Stimulated activated CD8-positive, alpha-beta memory T cell treated with anti-CD3 and anti-CD28 coated beads, Interleukin-15, amount 100 ng/mL, for 24 hours (primary cell): ENCODE measurements at places on chromosomes 1 and 21.
A peak's percentile ranks its signal among the peaks of the same experiment; 100 is the strongest.

- peak; percentile 23 for DNase-seq
Measured at GRCh38 chr1:112501810-112502641, 6.7 kb upstream of the WNT2B start.

DNA sequence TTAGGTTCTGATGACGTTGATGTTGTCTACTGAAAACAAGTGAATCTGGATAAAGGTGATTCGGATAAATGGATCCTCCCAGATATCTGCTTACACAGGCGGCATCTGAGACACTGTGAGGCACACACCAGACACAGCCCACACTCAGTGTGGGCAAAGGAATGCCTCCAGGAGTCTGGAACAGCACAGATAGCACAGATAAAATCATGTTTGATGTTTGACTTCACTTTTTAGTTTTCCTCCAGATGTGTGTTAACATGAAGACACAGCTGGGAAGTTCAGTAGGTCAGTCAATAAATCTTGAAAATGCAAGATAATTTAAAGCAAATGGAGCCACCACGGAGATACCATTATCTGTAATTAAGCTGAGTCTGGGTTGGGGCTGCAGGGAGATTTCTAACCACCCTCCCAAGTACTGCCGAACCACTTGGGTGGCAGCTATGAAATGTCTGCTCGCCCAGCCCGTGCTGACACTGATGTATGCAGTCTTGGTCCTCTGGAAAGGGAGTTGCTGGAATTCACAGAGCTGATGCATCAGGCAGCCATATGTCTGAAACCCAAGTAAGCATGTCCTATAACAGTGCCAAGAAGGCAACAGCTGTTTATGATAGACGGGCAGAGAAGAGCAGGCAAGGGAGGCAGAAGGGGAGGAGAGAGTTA is 11.7 kb downstream of the CAPN9 start:
- DNase-seq, result no peak

- DNase-seq, result no peak
Measured at GRCh38 chr1:237042892-237043576, 1.1 kb downstream of the RYR2 start.

GRCh38 chr1:209650454-209650853 is 1.8 kb downstream of the LAMB3 start:
- DNase-seq, result no peak

DNA sequence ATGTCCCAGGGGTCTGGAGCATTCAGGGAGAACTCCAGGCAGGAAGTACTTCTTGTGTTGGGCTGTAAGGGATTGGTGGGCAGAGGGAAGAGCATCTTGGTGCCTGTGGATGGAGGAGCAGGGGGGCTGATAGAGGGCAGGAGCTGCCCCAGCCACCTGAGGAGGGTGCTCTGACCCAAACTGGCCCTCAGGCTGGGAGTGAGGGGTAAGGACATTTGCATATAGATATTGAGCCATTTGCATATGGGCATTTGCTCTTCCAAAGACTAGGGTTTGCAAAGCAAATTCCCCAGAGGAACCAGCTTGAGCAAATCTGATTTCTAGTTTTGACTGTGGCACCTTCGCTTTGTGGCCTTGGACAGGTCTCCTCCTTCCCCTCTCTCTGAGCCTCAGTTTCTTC is 18.2 kb downstream of the ZNF362 start:
- DNase-seq, result no peak

DNA sequence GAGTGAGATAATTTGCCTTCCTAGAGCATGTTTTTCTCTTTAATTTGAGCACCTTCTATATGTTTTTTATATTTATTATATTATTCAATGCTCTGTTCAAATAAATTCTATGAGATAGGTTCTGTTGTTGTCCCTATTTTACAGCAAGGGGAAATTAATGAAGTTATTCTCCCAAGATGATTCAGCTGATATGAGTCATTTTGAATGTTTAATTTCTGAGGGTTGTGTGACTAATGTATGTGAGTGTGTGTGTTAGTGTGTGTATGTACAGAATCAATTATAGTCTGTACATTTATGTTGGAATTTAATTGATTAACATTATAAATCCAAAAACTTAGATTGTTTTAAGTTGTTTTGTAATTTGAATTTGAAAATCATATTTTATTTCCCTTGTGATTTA is 1536.7 kb upstream of the B3GALT2 start:
- DNase-seq, result no peak

DNA sequence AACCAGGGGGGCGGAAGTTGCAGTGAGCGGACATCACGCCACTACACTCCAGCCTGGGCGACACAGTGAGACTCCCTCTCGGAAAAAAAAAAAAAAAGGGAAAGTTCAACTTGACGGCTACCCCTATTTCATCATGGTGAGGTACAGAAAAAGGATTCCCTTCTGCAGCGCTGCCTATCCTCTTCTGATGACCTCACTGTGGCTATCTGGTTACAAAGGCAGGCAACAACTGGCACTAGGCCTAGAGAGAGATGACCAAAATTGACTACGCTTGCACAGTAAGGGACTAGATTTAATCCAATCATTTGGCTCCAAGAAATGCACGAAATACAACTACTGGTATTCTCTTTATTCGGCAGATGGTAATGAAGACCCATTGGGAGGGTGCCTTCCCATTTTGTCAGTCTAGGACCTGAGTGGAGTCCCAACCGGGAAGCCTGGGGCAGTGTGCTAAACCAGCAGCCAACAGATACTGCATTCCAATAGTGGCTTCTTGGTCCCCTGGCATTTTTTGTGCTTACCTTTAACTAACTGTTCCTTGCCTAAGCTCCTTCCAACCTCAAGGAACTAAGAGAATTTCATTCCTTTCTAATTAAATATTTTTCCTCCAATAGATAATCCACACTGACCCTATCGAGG is 36.6 kb downstream of the ITPKB start:
- DNase-seq, result no peak

- DNase-seq, result no peak
Measured at GRCh38 chr1:175842550-175842949, 99.2 kb upstream of the TNR start.

DNA sequence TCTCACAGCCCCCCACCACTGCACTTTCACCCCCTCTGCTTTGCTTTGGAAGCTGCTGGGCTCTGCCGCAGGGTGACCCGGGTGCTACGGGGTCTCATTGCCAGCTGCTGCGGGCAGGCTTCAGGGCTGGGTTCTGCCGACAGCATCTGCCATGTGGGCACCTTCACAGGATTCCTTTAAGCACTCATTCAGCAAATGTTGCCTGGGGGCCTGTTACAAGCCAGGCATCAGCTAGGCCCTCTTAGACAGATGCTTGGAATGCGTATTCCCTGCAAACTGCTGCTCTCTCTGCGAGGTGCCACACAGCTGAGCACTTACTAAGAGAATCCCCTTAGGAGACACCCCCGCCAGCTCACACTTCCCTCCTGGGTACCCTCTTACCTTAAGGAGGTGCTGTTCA is 29.2 kb downstream of the COL16A1 start:
- no peak for DNase-seq

- DNase-seq, result no peak
Measured at GRCh38 chr1:82226186-82226505, 425.4 kb downstream of the ADGRL2 start.

GRCh38 chr1:239550178-239550577 is 163.8 kb downstream of the CHRM3 start:
- no peak for DNase-seq

GRCh38 chr1:10667861-10668761 is 128.3 kb downstream of the CASZ1 start:
- no peak for DNase-seq

DNA sequence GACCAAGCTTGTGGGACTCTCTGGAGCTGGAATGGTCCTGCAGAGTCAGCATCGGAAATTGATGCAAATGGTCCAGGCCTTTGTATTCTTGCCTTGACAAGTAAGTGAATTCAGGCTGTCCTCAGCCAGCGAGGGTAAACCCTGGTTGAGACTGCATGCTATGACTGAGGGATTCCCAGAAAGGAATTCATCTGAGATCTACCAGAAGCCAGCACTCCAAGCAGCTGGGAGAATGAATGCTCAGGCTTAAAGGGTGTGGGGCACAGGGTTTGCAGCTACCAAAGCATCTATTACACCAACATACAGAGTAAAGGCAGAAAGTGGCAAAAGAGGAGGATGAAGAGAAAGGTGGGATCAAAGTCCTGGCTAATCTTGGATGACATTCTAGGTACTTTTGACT is 257.0 kb upstream of the LYPLAL1 start:
- DNase-seq, result no peak

- no peak for DNase-seq
Measured at GRCh38 chr1:235295902-235296350, 32.1 kb downstream of the ARID4B start.

- no peak for DNase-seq
Measured at GRCh38 chr1:118987468-118988185, 516 bp downstream of the TBX15 start.

DNA sequence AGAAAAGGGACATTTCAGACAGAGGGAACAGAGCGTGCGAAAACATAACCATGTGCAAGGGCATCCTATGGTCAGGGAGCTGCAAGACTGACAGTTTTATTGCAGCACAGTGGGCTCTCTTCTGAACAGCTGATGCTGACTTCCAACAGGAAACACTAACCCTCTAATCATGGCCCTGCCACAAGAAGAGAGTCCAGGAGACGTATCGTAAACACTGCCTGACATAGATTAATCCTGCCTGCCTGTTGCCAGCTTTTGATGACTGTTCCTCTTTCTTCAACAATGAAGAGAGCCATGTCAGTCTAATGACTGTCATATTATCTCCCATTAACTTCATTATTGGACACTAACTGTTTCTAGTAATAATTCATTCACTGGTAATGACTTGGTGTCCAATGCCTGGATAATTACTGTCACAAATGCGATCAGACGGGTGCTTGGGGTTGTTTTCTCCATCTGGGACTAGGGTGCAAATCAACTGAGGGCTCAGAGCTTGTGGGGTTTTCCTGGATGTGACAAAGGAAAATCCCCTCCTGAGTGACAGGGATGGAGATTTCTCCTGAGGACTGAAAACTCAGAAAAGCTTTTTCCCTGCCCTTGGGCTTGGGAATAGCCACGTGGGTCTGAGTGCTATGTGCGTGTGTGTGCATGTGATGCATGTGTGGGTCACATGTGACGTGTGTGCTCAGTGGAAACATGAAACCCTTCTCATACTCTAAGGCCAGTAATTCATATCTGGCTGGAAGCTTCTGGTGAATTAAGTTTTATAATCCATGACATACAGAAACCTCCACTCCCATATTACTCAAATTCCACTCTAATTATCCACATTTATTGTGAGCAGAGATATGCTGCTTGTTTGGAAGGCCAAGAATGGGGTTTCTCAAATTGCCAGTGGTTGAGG is 144.0 kb upstream of the PLXNA2 start:
- DNase-seq, result no peak

DNA sequence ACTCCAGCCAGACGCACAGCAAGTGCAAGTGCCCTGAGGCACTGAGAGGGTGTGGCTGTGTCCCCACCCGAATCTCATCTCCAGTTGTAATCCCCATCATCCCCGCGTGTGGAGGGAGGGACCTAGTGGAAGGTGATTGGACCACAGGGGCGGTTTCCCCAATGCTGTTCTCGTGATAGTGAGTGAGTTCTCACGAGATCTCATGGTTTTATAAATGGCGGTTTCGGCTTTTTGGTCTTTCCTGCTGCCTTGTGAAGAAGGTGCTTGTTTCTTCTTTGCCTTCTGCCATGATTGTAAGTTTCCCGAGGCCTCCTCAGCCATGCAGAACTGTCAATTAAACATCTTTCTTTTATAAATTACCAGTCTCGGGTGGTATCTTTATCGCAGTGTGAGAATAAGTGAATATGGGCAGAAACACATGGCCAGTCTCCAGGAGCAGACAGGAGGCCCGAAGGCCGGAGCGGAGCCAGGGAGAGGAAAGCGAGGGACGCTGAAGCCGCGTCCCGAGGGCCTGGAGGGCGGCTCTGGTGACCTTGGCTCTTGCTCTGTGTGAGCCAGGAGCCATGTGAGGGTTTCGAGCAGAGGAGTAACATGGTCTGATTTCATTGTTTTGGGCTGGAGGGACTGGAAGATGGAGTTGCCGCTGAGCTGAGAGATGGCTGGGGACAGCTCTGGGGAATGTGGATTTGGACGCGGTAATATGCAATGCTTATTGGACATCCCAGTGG is 76.0 kb upstream of the C1orf174 start:
- DNase-seq, result no peak

DNA sequence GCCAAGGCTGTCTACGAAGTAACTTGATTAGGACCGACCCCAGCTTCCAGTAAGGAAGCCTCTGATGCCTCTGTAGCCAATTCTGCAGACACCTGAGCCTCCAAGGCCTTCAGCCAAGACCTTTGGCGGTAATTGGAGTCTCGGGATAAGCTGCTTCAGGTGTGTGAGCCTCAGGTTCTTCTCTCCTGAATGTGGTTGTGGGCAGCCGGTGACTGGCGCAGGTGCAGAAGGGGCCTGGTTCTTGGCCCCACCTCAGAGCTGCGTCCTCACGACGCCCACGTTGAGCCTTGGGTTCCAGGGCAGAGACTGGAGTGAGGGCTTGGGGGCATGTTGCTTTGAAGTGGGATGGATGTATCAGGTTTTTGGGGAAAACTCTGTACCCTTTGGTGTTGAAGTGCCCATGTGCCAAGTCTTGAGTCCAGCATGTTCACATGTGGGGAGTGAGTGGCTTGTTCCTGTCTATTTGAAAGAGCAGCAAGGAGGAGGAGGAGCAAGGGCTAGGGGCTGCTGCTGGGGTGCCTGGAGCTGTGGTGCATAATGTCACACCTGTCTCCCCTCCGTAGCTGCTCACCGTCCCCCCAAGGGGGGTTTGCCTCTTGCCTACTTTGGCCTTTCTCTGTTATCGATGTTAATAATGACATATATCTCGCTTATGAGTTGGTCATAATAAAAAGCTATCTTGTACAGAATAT is 1.4 kb downstream of the PSEN2 start:
- DNase-seq, result no peak
